ENCODE measurements at places on chromosomes 12 and 14.

DNA sequence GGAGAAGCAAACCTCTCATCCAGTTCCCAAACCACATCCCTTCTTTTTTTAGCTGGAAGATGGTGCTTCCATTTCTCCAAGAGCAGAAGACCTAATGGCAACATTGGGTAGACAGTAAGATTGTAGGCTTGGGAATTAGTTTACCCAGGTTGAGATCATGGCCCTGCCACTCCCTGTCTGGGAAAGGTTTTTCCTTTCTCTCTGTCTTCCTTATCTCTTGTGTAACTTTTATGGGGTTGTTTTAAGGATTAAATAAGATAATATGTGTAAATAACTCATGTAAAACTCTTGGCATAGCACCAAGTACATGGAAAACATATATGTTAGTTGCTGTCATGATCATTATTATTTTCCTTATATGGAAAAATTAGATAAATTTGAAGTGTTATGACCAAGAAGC lies 23.2 kb upstream of the PSMA6 start:
- DNase-seq: no peak

DNA sequence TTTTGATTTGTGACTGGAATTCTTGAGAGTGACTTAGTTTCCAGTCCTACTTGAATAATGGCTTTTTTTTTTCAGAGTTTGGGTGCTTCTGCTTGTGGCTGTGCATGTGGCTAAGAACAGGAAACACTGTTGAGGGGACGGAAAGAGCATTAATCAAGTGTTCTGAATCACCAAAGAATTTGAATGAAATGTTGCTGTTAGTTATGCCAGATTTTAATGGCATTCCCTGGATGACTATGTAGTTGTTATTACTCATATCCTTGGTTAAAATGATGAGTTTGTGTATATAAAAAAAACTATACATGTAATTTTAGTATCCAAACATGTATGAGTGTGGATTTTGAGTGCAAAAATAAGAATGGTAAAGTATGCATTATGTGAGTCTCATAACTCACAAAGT lies 347.9 kb downstream of the BCAT1 start:
- no peak for DNase-seq

DNA sequence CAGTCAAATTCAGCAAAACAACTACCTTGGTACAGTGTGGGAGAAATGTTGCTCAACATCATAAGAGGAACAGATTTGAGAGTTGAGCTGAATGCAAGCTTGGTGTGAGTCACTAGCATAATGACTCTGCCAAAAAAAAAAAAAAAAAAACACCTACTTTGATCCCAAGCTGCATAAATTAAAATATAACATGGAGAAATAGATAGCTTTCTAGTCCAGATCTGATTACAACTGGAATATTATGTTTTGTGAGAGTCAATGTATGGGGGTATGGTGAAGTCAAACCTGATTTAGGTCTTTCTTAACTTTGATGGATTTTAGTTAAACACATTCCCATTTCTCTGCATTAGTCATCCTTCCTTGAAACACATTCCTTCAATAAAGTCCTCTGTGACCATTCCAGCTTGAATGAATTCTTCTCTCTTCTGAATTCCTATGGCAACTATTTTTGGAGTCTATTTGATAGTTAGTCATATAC lies 188.1 kb downstream of the SLC5A8 start:
- DNase-seq: no peak

GRCh38 chr14:75860561-75861160 lies 121.1 kb downstream of the TGFB3 start:
- DNase-seq: no peak

DNA sequence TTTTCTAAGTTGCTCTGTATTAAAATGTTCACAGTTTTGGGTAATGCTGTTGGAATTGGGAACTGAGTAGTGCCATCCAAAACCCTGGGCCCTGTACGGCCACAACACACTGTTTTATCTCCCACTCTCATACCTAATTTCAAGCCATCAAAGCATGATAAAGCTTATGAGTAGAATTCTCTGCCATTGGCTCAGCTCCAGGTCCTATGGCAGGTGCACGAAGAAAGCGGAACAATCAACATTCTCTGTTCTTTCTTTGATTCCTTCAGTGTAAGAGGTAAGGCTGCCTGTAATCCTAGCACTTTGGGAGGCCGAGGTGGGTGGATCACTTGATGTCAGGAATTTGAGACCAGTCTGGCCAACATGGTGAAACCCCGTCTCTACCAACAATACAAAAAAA lies 394.9 kb downstream of the CCDC91 start:
- DNase-seq: no peak

All from stimulated activated CD8-positive, alpha-beta memory T cell treated with anti-CD3 and anti-CD28 coated beads, Interleukin-15, amount 100 ng/mL, for 4 hours (primary cell).